ENCODE measurements at places on chromosomes 13 and 19.

DNA sequence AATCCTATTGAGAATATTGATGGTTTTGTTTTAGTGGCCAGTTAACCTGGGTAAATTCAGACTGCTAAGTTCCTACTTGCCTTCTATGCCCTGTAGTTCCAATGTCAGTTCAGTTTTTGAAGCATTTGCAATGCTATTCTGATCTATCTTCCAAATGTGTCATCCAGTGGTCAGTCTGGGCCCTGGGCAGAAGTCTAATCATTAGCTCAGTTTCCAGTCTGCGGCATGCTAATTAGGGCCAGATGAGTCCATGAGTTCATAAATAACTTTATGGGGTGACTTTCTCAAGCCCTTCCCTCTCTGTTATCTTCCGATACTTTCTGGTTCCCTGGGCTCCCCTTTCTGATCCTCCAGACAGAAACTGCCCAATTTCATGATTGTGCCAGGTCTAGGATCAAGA lies 32.7 kb downstream of the FAM187B start:
- DNase-seq, result no peak

- DNase-seq, result no peak
Observed at GRCh38 chr19:52691737-52692136, 43.1 kb downstream of the ZNF611 start.

GRCh38 chr13:20477394-20477793 lies 48.3 kb downstream of the CRYL1 start:
- no peak for DNase-seq

GRCh38 chr19:14385492-14385891 lies 4.2 kb downstream of the ADGRE5 start:
- DNase-seq, result no peak

- no peak for DNase-seq
Observed at GRCh38 chr19:13022859-13023636, 27.8 kb downstream of the NFIX start.

GRCh38 chr19:54485851-54486250 lies 12.8 kb upstream of the CDC42EP5 start:
- DNase-seq, result no peak

DNA sequence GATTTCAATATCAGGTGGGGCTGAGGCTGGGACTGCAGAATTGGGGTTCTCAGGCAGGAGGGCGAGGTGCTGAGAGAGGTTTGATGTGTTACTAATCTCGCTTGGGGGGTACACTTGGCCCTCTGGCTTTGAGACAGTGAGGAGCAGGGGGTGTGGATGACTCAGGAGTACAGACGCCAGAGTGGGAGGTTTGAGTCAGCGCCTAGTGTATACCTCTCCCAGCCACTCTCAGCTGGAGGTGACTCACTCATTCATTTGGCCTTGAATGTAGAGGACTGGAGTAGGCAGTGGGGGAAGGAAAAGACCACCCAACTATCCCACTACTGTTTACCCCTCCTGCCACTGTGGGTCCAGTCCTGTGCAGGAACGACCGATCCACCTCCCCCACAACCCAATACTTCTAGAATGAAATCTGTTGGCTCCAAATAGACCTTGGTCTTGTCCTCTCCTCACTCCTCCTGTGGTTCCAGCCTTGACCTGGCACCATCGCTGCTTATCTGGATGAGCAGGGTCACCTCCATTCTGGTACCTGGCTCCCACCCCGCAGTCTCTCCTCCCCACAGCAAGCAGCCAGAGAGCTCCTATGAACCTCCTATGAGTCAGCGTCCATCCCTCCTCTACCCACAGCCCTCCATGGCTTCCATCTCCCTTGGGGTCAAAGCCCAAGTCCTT lies 20.1 kb upstream of the ZNRF4 start:
- DNase-seq, result no peak

DNA sequence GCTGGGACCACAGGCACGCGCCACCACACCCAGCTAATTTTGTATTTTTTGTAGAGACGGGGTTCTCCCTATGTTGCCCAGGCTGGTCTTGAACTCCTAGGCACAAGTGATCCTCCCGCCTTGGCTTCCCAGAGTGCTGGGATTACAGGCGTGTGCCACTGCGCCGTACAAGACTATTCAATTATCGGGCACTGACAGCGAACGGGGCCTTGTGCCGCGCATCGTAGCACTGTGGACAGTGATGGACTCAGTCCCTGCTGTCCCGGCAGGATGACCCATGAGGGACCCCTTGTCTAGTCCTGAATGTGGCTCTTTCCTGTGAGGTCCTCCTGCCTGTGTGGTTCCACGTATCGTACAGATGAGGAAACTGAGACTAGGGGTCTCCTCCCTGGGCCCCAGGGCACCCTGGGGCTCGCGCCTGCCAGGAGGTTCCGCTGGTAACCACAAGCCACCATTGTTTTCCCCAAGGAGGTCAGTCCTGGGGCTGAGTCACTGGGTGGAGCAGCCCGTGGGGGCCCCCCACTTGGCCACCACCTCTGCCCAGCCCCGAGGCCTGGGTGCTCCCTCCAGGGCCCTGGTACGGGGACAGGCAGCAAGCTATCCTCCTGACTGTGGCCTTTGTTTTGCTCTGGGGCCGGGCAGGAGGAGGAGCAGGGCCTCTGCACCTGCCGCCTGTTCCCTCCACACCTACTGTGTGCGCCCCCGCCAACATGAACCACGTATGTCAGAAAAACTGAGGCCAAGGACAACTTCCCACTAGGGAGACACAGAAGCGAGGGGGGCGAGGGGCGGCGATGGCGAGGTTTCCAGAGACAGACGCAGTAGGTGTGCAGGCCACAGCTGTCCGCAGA lies 2.9 kb upstream of the TCF3 start:
- no peak for DNase-seq

DNA sequence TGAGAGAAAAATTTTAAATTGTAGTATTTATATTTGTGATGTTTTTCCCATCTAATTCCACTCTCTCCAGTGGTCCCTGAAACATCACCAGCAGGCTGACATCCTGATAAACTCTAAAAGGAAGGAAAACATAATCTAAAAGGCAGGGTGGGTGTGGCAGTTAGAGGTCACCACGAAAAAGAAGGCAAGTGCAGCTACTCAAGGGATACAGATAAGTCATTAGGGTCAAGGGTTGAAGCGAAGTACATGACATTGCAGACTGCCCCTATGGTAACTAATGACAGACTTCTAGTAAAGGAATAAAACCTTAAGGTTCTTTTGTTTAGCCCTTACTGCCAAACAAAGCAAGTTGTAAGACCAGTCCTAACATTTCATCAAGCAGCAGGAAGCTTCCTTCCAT lies 6.0 kb upstream of the NEK3 start:
- DNase-seq, result no peak

DNA sequence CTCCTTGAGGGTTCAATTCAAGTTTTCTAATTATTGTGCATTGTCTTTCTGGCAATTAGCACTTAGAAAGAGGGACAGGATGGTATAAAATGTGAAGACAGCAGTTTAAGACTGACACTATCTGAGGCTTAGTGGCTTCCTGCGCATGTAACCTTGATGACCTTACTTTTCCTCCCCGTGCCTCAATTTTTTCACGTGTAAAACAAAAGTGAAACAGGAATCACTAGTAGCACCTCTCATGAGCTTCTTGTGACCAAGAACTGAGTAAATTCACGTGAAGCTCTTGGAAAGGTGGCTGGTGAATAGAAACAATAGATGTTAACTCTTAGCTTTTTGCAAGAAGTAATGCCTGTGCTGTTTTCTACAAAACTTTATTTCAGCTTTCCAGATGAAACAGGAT lies 233.9 kb downstream of the LMO7 start:
- DNase-seq, result no peak

All from activated CD8-positive, alpha-beta memory T cell treated with anti-CD3 and anti-CD28 coated beads for 1 hour (primary cell).